ENCODE measurements at places on chromosomes 13 and 19.
A peak's percentile ranks its signal among the peaks of the same experiment; 100 is the strongest.

DNA sequence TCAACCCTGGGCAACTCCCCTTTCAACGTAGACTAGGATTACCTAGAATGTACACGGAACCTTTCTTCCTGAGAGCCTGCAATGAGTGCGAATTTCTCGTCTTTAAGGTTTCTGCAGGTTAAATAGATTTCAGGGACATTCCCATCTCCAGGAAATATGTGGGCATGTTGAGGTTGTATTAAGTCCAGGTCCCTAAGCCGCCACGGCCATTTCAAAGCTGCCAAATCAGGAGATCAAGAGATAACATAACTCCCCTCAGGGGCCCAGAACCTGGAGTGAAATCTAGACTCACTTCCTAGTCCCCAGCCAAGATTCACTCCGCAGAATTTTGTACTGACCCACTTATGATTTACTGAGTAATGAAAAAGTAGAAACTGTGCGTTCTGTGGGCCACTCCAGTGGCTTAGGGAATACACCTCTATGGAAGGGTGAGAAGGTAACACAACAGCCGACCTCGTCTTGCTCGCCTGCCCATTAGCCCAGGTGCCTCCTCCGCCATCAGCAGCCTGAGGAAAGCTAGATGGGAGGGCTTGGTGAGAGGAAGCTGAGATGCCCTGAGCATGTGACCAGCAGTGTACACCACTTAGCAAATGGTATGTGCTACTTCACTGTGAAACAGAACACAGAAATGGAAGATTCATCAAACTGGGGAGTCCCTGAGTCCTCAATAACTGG, 98.5 kb upstream of the SOX1 start:
- no peak for DNase-seq

- no peak for DNase-seq
Measured at GRCh38 chr13:103187721-103188156, 121.5 kb upstream of the SLC10A2 start.

DNA sequence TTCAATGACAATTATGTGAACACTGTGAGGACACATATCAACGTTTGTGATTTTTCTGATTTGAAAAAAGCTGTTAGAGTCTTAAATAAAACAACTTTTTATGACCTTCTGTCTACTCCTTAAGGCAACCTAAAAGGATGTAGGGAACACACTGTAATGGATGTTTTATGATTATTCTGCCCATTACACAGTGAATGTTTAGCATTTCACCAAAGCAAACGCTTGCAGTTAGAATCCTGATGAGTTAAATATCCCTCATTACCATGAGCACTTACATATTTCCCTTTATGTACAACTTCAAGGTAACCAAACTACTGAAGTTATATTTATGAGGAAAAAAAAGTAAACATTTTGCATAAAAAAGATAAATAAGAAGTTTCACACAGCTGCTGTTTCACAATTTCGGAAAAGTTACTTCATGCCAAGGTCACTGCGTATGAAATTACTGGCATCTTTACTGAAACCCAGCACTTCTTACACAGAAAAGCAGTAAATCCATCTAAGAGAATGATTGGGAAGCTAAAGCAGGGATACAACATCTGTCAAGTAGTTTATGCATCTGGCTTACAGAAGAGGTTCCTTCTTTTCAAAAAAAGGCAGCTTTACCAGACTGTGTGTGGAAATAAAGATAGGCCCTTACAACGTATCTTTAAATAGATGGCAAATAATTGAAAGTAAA, 733.7 kb upstream of the ATXN8OS start:
- DNase-seq, result no peak

DNA sequence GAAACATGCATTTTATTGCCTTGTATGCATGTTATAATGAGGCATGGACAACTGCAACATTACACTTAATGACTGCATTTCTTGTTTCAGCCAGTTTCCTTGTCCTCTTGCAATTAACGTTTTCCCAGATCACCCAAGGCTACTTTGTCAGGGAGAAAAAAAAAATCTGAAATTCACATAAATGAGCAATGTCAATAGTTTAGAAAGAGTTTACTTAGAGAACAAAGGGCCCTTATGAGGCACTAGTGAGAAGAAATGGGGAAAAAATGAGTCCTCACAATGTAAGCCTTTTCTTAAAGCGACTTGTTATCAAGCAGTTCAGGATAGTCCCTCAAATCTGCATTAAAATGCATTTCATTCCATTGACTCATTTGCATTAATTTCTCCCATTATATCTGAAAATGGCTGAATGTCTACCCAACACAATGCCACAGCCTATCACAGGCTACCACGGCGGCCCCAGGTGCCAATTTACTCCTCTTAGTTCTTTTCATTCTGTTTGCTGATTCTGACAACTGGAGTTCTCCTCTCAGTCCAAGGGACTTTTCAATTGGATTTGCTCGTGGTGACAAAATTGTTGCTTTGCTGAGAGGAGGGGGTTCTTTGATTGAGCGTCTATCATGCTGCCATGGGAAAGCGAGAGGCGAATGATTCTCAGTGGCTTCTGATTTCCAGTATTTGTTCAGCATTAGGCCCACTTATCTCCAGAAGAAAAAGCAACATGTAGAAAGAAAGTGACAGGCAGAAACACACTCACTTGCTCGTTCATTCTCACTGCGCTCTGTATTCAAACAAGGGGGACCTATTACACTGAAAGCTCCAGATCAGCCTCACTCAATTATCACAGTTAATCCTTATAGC, 107.1 kb downstream of the DACH1 start:
- no peak for DNase-seq

DNA sequence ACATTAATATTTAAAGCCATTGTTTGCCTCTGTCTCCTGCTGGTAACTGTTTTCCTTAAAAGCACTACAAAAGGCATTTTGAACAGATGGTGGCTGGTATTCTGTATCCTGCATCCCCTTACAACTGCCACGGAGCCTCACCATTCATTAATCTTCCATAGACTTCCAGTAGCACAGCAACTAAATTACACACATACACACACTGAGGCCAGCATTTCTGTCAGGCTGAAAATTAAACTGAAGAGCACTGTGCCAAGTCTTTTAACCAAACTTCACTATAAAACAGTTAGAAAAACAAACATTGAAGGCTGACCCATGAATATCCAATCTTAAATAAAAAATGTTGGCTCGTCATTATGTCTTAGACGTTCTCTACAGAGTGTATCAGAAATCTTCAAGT, 697.8 kb downstream of the DACH1 start:
- DNase-seq, result no peak

- peak; percentile 76 for DNase-seq
Measured at GRCh38 chr19:49469828-49470614, 4.0 kb upstream of the FLT3LG start.

- no peak for DNase-seq
Measured at GRCh38 chr13:83423381-83423780, 458.9 kb downstream of the SLITRK1 start.

DNA sequence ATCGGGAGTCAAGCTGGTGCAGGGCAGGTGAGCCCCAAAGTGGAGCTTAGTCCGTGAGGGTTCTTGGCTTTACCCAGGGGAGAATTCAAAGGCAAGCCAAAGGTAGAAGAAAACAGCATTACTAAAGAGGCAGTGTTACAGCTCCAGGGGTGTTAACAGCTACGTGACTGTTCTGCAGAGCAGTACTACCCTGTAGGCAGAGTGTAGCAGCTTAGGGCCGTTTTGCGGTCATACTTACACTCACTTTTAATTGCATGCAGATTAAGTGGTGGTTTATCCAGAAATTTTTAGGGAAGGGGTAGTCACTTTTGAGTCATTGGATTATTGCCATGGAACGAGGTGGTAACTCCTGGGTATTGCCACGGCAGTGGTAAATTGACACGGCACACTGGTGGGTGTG, 482.2 kb downstream of the SLITRK5 start:
- DNase-seq, result no peak

DNA sequence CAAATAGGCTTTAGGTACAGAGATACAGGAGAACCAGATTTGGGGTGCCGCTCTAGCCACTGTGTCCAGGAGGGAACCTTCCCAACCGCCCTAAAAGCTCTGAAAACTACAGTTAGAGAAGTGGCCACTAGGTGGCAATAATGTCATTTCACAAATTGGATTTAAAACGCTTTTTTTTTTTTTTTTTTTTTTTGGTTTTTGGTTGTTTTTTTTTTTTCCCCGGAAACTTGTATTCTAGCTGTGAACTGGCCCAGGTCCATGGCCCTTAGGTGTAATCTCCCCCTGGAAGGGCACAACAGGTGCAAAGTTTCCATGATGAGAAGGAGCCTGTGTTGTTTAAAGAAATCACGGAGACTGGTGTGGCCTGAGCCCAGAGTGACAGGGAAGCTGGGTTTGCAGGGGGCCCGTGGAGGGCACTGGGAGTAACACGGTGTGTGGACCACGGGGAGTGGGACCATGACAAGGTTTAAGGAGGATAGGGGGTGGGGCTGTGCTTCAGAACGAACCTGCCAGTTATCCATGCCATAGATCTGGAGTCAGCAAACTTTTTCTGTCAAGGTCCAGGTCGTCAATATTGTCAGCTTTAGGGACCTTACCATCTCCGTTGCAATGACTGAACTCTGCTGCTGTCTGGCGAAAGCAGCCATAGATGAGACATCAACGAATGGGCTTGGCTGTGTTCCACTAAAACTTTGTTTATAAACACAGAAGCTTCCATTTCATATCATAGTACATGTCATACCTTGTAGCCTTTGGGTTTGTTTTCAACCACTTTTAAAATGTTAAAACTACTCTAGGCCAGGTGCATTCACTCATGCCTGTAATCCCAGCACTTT, 10.1 kb downstream of the OR1I1 start:
- peak; percentile 62 for DNase-seq

GRCh38 chr13:59495299-59495698, 668.4 kb downstream of the DIAPH3 start:
- DNase-seq, result no peak

DNA sequence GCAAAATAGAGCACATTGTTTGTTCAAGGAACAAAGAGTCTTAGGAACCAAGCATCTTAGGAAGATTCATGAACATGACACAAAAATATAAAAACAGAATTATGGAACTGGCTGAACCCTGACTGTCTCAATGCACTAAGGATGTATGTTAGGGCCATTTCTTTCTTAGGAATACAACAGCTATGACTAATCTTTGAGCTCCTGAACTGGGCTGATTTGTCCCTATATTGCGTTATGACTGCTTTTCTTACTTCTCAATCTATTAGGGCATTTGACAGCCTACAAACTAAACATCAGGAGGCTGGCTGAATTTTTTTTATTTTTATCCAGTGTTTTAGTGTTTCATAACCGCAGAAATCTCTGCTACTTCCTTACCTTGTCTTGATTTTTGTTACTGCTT, 211.2 kb downstream of the OXGR1 start:
- no peak for DNase-seq

DNA sequence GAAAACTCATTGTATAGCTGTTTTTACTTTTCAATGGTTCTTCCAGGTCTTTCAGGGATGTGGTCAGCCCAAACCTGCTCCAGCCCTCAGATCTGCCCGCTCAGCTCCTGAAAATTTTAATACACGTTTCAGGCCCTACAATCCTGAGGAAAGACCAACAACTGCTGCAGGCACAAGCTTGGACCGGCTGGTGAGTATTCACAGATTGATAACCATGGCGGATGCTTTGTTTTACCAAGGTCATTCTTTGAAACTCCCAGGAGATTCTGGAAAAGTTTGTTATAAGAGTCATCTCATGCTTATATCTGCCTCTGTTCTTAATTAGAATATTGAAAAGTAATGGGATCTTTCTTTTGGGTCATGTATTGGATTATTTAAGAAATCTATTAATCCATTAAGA, 173.5 kb downstream of the DCT start:
- DNase-seq, result no peak

GRCh38 chr19:54138489-54139256, 1.1 kb downstream of the CNOT3 start:
- DNase-seq, result peak; percentile 17

DNA sequence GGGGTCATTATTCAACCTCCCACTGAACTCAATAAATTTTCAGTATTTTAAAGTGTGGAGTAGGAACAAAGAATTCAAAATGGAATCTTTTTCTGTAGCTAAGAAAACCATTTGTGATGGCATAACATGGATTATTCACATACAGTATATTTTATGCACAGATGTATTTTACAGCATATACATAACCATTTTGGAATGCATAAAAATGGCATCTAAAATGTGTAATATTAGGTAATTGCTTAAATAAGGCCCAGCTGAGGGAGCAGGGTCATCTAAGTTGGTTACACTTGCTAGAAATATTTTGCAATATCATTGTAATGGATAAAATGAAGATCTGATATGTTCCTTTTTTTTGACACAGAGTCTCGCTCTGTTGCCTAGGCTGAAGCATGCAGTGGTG, 146.9 kb downstream of the LMO7 start:
- no peak for DNase-seq

DNA sequence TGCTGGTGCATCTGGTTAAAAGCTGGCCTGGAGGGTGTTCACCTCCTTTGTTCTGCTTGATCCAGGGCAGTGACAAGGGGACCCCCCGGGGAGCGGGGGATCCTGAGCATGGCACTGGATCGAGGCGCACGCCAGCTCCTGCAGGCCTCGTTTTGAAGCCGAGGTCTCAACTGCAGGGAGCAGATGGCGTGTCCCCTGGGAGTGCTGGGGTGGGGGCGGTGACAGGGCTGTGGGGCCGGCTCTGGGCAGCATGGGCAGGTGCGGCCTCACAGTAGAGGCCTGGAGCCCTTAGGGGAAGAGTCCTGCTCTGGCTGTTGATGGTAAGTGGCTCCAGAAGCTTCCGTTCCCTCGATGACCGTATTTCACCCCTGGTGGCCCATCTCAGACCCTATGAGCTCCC, 51.8 kb downstream of the CRTC1 start:
- DNase-seq, result no peak

DNA sequence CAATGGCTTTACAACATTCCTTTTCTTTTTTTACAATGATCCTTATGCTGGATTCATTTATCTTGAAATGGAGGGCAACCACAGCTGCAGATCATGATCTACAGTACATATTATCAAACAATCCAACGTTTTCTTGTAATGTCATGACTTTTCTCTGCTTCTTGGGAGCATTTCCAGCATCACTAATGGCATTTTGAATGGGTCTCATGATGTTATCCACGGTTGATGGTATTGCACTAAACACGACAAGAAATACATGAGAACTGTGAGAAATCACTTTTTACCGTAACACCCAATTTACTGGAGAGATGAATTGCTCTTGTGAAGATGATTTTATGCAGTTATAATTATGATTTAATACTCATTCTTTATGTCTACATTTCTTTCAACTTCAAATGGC, 16.2 kb upstream of the ACOD1 start:
- DNase-seq, result no peak

- DNase-seq, result no peak
Measured at GRCh38 chr13:48235341-48236135, 2.5 kb downstream of the ITM2B start.

DNA sequence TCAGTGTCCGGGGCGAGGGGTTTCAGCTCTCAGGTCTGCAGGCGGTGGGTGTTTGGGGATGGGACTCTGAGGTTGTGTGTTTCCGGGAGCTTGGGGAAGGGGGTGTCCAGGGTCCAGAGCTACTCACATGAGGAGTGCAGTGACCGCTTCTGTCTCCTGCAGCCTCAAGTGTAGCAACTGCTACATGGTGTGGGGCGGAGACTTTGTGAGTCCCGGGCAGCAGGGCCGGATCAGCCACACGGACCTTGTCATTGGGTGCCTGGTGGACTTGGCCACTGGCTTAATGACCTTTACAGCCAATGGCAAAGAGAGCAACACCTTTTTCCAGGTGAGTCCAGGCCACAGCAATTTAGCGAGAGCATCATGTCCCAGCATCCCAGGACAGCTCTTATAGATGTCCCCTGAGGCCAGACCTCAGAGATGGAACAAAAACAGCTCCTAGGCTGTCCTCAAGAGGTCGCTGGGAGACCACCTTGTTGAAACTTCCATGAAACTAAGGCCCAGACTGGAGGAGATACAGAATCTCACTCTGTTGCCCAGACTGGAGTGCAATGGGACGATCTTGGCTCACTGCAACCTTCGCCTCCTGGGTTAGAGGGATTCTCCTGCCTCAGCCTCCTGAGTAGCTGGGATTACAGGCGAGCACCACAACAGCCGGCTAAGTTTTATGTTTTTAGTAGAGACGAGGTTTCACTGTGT, 44.9 kb downstream of the RYR1 start:
- peak; percentile 37 for DNase-seq
